NCI-H2107 (cell line): ENCODE measurements at places on chromosomes 11 and 22.
A peak's percentile ranks its signal among the peaks of the same experiment; 100 is the strongest.

DNA sequence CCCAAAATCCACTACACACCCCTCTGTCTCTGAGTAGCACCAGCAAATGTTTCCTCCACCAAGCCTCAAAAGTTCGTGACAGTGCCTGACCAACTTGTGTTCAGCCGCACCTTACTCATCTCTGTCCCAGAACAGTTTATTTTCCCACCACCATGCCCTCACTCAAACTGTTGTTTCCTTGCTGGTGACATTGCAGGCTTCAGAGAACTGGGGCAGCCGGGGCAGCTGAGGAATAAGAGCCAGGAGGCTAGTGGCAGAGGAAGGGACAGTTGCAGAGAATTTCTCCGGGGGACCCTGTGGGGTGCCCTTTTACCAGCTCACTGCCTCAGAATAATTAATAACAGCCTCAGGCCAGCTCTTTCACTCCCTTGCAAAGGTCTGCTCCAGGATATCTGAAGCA is 709 bp upstream of the KCNE3 start:
- no peak for DNase-seq

DNA sequence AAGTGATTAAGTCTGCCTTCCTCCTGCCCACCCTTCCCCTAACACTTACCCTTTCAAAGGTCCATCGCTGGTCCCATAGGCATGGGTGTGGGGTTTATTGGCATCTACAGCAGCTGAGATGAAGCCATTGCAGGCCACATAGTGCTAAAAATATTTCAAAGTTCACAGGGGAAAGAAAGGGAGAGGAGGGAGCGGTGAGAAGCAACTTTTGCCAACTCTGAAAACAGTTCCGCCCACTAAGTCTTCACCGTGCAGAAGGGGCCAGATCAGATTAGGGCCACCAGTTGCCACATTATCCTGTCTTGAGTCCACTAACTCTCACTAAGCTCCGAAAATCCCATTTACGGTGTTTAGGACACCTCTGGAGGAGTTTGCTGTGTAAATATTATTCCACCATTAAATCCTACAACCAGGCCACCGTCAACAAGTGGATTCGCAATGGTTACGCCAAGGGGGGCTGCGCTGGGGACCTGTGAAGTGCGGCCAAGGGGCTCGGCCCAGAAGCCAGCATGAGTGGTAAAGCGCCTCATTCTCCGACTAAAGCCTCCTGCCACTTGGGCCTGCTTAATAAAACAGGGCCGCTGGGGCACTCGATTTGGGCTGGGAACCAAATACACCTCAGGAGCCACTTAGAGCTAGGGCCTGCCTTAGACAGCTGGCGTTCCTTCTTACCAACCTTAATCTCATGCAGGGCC is 534.9 kb downstream of the MIAT start:
- no peak for DNase-seq

GRCh38 chr11:16804104-16804947 is 65.9 kb downstream of the C11orf58 start:
- DNase-seq = no peak

DNA sequence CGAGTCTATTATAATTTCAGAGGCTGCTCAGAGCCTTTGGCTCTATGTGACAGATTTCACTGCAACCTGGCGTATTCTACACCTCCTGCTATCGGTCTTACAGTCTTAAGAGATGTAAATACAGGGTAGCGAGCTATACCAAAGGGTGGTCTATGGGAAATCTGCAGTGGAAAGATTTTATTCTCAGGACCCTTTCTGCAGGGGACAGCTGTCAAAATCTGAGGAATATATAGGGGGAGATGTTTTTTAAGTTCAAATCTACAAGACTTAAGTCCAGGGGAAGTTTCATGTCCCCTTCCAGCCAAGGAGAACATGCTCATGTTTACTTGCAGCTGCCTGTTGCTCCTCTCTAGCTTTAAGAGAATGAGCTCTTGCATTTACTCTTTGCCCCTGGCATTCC is 62.7 kb downstream of the MICAL2 start:
- DNase-seq = no peak

GRCh38 chr11:119550053-119550752 is 127.2 kb upstream of the THY1 start:
- no peak for DNase-seq

GRCh38 chr11:86632499-86633269 is 39.7 kb downstream of the ME3 start:
- no peak for DNase-seq

- no peak for DNase-seq
Observed at GRCh38 chr11:112971195-112971594, 10.0 kb downstream of the NCAM1 start.

GRCh38 chr11:12167061-12168000 is 56.9 kb downstream of the MICAL2 start:
- no peak for DNase-seq

DNA sequence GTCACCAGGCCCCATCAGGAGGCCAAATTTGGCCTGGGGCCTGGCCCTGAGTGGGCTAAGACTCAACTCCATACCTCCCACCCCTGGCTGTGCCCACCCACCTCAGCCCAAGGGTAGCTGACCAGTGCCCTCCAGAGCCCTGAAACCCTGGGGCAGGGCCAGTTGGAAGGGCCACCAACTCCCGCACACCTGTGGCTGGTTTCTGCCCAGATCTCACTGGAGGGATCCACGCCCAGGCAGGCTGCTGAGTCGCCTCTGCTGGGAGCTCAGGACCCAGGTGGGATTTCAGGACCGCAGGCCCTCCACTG is 8.9 kb upstream of the PIM3 start:
- no peak for DNase-seq

DNA sequence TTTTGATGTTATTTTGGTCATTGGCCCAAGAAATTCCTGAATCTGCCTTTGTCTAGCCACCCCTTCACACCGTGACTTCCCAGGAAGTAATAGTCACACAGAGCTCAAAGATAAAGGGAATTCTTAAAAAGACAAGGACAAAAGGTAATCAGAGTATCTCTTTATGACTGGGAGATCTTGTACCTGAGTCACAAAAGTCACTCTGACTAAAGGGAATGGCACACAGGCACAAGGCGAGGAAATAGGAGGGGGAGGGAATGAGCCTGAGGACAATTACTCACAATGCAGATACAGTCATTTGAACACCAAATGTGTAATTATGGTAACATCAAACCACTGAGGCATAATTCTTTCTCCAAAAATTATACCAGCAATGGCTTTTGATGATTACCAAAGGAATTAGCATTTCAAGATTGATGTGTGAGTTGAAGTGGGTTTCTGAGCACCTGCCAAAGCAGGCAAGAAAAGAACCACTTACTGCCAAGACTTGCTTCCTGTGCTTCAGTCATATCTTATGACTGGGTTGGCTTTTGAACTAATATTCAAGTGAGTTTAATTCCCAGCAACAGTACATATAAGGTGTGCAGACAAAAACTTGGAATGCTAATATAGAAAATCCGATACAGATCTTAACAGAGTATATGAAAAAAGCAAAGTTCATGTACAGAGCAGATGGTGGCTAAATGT is 856.4 kb downstream of the LRRC4C start:
- DNase-seq = no peak

- no peak for DNase-seq
Observed at GRCh38 chr11:1116666-1117390, 40.9 kb upstream of the MUC5AC start.

DNA sequence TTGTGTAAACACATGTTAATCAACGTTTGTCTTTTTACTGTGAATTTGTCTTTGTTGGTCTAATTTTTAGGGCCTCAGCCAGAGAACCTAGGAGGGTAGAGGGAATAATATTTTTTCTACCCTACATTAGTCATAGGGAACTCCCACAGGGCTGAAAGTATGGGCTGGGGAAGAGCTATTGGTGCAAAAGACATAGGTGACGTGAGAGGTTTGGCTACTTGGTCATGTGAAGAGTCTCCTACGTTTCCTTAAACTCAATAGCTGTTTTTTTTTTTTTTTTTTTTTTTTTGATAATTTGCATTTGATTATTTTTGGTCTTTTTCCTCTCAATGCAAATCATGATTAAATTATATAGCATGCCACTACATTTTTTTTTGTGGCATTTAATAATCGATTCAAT is 15.9 kb upstream of the MMP7 start:
- no peak for DNase-seq

DNA sequence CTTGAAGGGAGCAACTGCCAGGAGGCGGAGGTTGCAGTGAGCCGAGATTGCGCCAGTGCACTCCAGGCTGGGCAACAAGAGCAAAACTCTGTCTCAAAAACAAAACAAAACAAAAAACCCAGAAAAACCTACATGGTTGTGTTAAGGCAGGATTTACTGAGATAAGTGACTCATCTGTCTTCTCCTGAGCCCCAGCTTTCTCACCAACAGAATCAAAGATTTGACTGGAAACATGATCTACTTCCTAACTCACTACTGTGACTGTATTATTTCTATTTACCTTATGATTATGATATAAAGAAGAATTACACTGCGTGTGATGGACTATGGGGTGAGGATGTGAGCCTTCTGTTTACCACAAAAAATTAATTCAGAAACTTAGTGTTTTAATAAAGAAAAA is 21.8 kb downstream of the FAM118B start:
- DNase-seq = no peak

- DNase-seq = no peak
Observed at GRCh38 chr11:17960091-17960490, 52.8 kb downstream of the SERGEF start.

DNA sequence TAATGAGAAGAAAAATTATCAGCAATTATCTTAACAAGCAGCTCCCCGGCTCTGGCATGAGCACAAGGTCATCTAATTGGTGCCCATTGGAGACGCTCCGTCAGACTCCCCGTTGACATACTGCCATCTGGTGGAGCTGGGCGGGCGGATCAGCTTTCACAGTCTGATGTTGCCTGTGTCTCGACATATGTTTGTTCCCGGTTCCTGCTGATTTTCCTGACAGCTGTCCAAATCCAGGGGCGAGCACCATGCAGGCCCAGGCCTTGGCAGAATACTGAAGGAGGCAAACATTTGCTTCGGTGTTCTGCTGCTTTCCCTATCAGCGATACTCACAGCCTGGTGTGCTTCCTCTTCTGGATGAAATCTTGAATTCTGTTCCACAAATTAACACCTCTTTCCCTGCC is 43.8 kb upstream of the BARX2 start:
- DNase-seq = peak; percentile 68

DNA sequence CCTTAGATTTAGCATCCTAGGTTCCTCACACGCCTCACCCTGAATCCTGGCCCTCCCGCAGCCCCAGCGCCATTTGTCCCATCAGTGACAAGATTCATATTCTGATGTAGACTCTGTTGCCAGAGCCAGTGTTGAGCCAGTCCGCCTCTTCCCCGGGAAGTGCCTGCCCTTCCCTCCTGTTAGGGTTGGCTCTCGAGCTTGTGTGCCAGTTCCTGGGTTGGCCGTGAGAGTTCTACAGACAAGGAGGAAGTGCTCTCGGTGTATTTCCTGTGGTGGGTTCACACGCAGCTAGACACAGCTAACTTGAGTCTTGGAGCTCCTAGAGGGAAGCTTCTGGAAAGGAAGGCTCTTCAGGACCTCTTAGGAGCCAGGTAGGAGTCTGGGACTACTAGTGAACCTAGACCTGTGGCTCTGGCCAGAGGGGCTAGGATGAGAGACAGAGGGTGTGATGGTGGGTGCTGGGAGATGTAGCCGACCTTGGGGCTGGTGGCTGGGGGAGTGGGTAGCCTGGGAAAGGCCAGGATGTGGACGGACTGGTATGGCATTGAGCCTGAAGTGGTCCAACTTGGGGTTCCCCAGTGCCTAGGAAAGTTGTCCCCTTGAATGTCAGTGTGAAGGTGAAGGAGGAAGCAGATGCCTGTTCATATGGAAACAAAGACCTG is at the start of gene IL18BP:
Gene IL18BP, plus strand, starts transcription at position 261 of the 662 bp plus-strand sequence. CDS start 1,076 bp downstream, outside the sequence.
- DNase-seq = no peak

DNA sequence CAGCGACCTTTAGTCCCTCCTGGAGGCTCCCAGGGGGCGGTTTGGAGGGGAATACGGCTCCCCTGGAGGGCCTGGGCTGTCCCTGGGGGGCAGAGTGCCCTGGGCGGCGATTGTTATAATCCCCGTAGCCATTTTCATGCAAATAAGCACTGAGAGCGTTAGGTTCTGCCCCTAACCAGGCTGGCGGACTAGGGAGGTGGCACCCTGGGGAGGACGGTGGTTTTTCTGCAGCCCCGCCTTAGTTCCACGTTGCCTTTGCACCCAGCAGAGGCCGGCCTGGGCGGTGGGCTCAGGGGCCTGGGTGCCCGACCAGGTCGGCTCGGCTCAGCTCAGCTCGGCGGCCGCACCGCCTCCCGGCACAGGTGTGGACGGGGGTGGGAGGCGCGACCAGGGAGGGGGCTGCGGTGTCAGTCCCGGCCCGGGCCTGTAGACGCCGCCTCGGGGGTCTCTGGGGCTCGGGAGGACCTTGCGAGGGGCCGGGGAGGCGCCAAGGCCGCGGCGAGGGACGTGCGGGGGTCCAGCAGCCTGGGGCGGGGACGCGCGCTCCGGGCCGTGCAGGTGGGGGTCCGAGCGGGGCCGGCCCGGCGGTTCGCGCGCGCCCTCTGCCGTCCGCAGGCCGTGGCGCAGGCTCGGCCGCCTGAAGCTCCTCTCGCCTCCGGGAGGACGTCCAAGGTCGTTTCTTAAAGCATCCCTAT is 2.3 kb upstream of the DUSP8 start:
- peak; percentile 90 for DNase-seq

- no peak for DNase-seq
Observed at GRCh38 chr11:68978931-68979594, 1.7 kb downstream of the MRGPRD start.

- no peak for DNase-seq
Observed at GRCh38 chr22:46156031-46156430, 5.7 kb downstream of the PPARA start.

DNA sequence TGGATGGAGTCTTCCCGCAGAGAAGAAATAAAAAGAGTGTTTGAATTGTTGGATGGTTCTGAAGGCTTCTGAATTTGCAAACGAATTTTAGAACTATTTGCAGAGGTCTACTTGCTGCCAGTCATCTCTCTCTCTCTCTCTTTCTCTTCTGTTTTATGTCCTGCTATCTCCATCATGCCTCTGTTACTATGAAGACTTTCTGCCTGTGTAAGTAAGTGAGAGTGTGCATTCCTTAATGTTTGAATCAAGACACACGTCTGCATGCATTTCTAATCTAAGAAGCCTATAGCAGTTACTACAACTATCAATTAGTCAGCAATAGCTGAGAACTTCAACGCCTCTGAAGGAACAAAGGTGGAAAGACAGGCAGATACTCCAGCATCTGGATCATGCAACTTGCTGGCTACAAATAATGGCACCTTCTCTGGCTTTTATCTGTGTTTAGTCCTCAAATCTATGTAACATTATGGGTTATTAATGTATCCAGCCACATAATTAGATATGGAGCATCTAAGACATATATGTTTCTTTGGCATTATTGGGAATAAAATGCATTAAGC is 191.5 kb upstream of the BLID start:
- no peak for DNase-seq

GRCh38 chr11:109043315-109043714 is 378.4 kb downstream of the DDX10 start:
- DNase-seq = no peak

DNA sequence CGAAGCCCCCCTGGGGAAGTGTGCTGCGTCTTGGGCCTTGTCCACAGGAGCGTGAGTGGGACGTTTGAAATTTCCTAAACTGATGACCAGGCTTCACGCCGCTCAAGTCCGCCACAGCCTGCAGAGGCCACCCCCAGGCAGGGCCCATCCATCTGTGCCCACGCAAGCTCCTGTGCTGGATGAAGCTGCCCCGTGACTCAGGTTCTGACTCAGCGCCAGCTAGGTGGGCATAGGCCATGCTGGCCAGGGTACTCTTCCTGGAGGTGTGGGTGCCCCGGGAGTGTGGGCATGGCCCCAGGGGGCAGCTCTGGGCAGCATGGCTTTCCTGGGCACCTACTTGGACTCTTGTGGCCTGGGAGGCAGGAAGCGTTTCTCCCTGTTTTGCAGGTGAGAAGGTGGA is 134.8 kb downstream of the CACNA1I start:
- no peak for DNase-seq
